ENCODE measurements at places on chromosomes 6 and 20.

GRCh38 chr6:148873154-148873553 is 126.3 kb downstream of the UST start:
- no peak for DNase-seq

GRCh38 chr6:27688014-27688586 is 215.2 kb upstream of the ZNF184 start:
- DNase-seq = peak; percentile 85

GRCh38 chr20:6866741-6867140 is 99.3 kb downstream of the BMP2 start:
- DNase-seq = no peak

- no peak for DNase-seq
These were observed 10.7 kb downstream of the TUBB start for GRCh38 chr6:30730601-30731435.

DNA sequence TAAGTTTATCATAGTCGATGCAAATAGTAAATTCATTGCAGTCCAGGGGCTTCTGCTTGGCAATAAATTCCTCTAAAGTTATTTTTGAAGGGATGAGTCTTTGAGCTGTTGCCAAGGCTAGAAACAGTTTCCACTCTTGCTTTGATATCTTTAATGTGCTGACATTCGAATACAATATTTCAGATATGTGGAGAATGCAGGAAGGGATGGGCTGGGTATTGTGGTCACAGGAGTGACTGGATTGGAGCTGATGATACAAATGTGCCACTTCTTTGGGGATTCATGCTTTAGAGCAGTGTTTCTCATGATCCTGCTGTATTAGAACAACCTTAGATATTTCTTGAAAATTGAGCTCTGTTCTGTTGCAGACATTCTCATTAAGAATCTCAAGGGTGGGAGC is 139.0 kb downstream of the PRDM13 start:
- DNase-seq = peak; percentile 10
